ENCODE measurements at places on chromosomes 5 and 9.

GRCh38 chr9:93464395-93464794, 11.0 kb upstream of the FAM120AOS start:
- no peak for DNase-seq

GRCh38 chr5:43601454-43602260, 1.3 kb upstream of the NNT start:
- no peak for DNase-seq

- no peak for DNase-seq
Observed at GRCh38 chr5:113245427-113246225, 189.2 kb downstream of the TSSK1B start.

DNA sequence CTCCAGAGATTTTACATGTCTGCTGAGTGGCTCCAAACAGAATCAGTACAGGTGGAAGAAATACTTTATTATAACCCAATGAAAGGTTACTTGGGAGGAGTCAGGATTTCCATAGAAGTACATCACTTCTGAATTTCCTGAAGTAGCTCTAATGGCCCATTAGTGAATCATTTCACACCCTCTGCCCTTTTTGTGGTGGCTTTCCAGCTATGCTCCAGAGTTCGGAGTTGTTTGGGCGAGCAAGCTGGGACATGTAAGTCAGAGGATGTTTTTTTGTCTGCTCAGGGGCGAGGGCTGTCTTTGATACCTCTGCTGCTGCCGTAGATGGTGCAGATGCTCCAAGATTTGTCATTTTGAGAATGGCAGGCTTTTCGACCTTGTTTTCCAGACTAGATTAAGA, 226.1 kb downstream of the GOLPH3 start:
- DNase-seq: no peak

DNA sequence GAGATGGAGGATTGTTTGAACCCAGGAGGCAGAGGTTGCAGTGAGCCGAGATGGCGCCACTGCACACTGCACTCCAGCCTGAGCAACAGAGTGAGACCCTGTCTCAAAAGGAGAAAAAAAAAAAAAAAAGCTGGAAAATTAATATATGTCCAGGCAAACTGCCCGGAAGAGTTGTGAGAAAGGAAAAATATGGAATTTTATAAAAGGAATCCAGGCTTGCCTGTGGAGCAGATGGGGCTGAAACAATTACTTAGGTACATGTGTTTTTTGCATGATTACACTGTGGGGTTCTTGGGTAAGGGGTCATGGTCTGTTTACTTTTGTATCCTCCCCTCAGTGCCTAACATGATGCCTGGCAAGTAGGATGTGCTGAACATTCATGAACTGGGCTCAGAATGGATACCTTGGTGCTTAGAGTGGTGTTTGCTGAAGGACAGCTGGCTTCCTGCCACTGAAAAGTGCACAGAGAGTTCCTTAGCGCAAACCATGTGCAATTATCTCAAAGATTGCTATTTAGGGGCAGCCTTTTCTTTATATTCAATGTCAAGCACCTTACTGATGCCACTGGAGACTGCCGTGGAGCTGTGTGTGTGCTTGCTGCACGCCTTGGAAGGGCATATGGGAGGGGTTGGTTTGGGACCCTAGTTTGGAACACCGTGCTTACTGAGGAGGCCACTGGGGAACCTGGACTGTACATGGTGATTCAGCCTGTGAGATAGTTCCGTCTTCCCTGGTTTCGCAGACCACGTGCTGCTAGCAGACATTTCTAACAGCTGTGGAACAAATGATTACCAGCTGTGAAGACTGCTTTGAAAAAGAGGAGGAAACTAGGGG, 78.4 kb downstream of the MAP1B start:
- DNase-seq: no peak

DNA sequence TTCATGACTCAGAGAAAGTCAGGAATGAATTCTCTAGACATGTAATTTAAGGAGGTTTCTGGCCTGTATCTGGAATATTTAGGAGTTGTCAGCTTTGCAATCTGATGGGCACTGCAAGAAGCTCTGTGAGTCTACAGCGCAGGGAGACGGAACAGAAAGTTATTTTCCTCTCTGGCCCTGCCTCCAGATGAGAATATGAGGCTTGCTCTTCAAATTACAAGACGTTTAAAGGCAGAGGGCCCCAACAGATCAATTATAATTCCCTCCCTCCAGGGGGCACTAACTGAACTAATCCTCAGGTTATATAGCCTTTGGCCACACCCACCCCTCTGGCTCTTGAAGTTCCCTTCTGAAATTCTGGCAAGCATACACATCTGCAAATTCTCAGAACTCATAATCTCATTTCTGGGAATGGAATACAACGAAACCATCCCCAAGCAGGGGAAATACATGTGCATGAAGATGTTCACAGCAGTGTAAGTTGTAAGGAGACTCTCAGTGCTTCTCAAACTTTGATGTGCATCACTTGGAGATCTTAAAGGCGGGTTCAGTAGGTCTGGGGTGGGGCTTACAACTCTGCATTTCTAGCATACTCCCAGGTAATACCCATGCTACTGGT, 307.6 kb downstream of the CWC27 start:
- peak; percentile 37 for DNase-seq

- no peak for DNase-seq
Observed at GRCh38 chr5:23072179-23072578, 219.0 kb upstream of the CDH12 start.

All from activated T-cell treated with anti-CD3 and anti-CD28 coated beads for 24 hours (primary cell).